CD4-positive, alpha-beta T cell treated with Interleukin-4 for 1 hour (primary cell): ENCODE measurements at places on chromosomes 6 and 20.
A peak's percentile ranks its signal among the peaks of the same experiment; 100 is the strongest.

DNA sequence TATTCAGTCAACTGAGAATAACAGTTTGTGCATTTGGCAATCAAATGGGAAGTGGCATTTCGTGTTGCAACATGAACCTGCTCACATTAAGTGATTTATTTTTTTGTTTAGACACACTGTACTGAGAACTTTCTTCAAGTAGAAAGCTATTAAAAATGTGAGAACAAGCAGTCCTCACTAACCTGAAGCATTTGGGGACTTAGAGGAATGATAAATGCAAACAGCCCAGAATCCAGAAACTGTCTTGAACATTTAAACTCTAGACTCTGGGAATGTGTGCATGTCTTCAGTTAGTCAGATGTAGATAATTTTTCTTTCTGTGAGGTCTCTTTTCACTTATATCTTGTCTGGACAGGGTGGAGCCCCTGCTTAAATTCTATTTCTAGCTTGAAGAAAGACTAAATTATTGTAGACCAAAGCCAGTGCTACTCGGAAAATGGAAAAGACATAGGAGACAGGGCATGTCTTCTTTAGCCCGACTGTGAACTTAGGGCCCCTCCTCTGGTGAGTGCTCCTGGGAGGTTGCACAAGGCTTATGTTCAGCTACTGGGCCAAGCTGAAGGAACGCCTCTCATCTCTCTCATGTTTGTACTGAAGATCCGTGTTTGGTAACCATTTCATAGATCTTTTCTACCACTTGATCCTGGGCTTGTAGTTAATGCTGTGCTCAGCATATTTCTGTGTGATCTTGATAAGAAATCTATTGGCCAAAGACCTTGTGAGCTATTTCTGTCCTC, 70.1 kb downstream of the SLX4IP start:
- DNase-seq, result no peak

DNA sequence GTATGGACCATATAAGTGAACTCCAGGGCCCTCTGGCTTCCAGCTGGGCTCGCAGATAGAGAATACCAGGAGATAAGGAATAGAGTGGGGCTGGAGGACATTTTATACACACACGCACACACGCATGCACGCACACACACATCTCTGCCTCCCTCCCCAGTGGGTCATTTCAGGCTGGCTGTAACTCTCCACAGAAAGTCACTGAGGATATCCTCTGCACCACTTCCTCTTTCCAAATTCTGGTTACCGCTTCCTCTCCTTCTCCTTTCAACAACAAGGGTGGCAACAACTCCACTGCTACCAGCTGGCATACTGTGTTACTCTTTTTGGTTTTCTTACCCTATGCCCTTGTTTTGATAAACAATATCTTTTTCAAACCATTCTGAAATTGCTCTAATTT, 280.2 kb downstream of the COL12A1 start:
- peak; percentile 1 for DNase-seq

- DNase-seq, result no peak
These were observed 181.1 kb upstream of the SUPT3H start for GRCh38 chr6:45558858-45559257.

- no peak for DNase-seq
These were observed 1.6 kb downstream of the SIRPD start for GRCh38 chr20:1555952-1556351.

DNA sequence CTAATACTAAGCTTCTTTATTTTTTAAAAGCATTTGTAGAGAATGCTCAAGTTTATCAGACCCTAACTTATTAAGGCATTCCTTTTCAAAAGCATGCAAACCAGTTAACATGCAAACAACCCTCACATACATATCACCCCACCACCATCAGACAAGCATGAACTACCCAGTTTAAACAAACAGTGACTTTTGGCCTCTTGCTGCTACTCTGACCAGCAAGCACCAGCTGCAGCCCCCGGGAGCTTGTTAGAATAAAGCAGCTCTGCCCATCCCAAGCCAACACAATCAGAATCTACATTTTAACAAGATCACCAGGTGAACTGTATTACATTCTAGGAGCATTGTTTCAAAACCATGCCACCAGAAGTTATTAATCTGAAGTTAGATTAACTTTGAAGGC, 5.9 kb upstream of the NUP153 start:
- DNase-seq, result no peak

GRCh38 chr6:156660389-156660788, 116.8 kb upstream of the ARID1B start:
- no peak for DNase-seq

GRCh38 chr20:31833130-31833930, 12.1 kb downstream of the FOXS1 start:
- DNase-seq, result peak; percentile 48

- no peak for DNase-seq
These were observed 301.4 kb upstream of the CDYL start for GRCh38 chr6:4474810-4475209.

DNA sequence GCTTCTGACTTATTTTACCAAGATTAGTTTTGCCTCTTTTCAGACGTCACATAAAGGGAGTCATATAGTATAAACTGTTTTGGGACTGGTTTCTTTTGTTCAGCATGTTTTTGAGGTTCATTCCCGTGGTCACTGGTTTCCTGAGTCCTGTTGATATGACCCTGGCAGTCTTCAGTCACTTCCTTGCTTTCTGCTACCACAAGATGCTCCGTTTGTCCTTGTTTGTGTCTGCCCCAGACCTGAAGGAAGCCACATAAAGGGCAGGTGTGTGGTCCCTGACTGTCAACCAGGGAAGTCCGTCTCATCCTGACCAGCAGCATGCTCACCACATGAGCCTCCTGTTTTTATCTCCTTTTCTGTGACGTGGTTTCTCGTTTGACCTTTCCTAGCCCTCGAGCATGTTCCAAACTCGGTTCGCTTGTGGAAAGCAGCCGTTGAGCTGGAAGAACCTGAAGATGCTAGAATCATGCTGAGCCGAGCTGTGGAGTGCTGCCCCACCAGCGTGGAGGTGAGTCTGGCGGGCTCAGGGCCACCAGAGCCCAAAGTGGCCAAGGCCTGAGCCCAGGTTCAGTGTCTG, 26.1 kb upstream of the C20orf204 start:
- no peak for DNase-seq

DNA sequence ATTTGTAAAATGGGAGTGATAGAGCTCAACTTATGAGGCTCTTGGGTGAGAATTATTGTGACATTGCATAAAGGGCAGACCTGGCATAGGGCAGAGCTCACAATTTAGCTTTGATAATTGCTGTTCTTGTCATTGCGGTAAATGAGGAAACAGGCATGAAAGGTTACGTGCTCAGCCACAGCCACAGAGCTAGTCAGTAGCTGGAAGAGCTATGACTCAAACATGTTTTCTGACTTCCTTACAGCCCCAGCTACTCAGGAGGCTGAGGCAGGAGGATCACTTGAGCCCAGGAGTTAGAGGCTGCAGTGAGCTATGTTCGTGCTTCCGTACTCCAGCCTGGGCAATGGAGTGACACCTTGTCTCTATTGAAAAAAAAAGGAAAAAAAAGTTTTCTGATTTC, 3.5 kb upstream of the GHRH start:
- DNase-seq, result peak; percentile 46

DNA sequence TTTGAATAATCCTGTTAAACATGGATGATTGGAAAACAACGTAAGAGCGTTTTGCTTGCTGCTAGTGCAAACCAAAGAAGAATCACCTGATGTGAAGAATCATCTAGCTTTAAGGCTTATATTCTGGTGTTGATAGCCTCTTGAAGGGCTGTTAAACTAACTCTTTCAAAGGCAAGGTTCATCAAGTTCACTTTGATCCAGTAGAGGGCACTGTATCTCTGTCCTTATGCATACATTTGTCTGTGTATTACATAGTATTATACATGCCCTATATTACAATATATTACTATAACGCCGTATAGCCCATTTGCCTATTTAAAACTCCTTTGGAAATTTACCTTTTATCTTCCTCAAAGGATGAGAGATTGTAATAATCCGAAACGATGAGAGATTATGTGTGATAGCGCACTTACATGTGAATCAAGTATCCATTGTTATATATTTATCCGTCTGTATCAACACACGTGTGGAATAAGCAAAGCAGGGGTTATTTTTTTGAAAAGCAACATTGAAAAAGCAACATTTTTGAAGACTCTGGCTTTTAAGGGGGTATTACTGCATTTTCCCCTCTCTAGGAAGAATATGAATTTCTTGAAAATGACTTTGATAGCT, 50.8 kb upstream of the NRN1 start:
- peak; percentile 28 for DNase-seq

DNA sequence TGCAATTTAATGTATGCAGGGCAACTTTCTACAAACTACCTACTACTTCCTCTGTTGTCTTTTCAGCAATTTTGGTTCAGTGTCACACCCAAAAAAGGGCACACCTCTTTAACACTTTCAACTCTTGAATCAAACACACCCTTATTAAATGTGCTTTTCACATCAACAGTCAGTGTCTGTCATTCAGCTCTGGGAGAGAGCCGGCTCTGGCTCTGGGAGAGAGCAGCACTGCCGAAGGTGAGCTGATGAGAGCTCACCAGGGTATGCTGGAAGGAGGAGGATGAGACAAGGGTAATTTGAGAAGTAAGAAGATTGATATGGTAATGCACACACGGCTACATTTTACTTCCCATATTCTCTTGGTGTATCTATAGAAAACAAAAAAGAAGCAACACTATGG, 134.3 kb downstream of the RTN4IP1 start:
- DNase-seq, result no peak

DNA sequence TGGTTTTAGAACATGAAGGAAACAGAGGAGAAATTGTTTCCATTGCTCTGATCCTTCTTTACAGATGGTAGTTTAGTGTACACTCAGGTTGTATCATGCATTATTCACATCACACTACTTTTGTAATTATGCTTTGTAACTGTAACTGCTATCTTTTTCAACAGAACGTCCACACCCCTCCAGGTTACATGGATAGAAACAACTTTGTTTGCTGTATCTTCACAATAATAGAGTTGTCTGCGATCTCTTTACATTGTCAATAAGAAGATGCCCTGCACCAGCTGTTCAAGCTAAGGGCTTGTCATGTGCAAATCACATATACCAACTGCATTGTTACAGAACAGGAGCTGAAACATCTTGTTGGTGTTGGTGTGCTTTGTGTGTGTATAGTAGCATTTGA, 67.9 kb upstream of the MAP7 start:
- no peak for DNase-seq

- DNase-seq, result no peak
These were observed 30.9 kb upstream of the RBM24 start for GRCh38 chr6:17250237-17250636.

- no peak for DNase-seq
These were observed 21.1 kb downstream of the TPD52L1 start for GRCh38 chr6:125174626-125175025.

- DNase-seq, result no peak
These were observed 44.8 kb downstream of the ATRN start for GRCh38 chr20:3515379-3516170.

GRCh38 chr6:34241351-34242215, 4.9 kb downstream of the HMGA1 start:
- DNase-seq, result no peak

- DNase-seq, result no peak
These were observed 186.7 kb upstream of the CST7 start for GRCh38 chr20:24762371-24762770.

- DNase-seq, result no peak
These were observed 15.3 kb upstream of the SPDEF start for GRCh38 chr6:34571388-34571787.

GRCh38 chr6:112038756-112039430, 15.0 kb upstream of the CCN6 start:
- no peak for DNase-seq

DNA sequence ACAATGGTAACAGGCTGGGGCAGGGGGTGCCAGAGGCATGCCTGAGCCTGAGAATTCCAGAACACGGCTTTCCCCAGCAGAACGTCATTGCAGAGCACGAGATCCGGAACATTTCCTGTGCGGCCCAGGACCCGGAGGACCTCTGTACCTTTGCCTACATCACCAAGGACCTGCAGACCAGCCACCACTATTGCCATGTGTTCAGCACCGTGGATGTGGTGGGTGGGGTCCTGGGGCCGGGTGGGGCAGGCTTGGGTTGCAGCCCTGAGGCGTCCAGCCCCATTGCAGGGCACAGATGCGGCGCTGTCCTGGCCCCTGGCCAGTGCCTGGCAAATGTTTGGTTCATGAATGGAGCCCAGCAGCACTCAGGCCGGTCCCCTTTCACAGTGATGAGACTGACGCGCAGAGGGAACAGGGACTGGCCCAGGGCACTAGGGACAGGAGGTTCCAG, 57.1 kb downstream of the TCP11 start:
- DNase-seq, result no peak

GRCh38 chr20:32484225-32484957, 100.7 kb downstream of the NOL4L start:
- peak; percentile 21 for DNase-seq

- no peak for DNase-seq
These were observed 3.8 kb downstream of the DDR1 start for GRCh38 chr6:30887901-30888815.
